ENCODE measurements at places on chromosomes 6 and 20.
A peak's percentile ranks its signal among the peaks of the same experiment; 100 is the strongest.

GRCh38 chr20:43306837-43307236 lies 117.1 kb upstream of the PTPRT start:
- no peak for DNase-seq

DNA sequence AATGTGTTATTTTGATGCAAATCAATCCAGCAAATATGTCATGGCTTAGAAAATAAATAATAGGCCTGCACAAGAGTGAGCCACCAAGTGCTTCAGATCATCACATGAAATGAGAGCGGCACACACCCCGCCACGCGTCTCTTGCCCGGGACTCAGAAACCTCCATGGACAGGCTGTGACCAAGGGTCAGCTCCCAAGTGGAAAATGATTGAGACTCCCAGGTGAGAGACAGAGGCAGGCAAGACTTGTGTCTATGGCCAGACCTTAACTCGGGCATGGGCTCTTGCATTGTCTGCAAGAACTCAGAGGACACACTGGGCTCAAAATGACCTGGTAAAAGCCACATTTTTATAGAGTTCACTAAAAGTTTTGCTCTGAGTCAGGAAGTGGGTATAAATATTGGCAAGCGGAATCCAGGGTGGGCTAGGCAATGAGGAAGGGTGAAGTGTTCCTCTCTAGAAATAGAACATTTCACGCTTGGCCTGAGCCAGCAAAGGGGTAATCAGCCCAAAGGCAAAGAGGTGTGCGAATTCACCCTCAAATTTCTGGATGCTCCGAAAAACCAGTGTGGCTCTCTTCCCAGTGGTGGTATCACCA lies 30.7 kb upstream of the RIN2 start:
- DNase-seq = peak; percentile 52

GRCh38 chr6:77561768-77562314 lies 91.0 kb upstream of the MEI4 start:
- no peak for DNase-seq

GRCh38 chr20:35597186-35597585 lies 18.4 kb upstream of the SPAG4 start:
- DNase-seq = no peak

- no peak for DNase-seq
These were observed 1.1 kb upstream of the DACT2 start for GRCh38 chr6:168320634-168321033.

DNA sequence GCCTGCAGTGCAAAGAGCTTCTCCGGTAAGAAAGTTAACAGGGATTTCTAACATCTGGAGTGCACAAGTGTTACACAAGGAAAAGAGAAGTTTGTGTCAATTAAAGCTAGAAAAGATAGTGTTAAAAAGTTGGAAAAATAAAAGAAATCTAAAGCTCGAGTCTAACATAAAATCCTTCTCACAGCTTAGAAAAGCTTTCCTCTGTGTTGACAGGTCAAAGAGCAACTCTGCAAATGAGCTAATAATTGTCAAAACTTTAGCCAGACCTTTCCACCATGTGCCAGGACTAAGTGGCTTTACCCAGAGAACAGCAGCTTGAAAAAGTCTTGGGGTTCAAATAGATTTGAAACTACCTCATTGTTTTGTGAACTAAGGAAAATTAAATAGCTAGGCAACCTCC lies 14.8 kb downstream of the PTPRK start:
- no peak for DNase-seq

GRCh38 chr20:19770375-19770774 lies 12.3 kb downstream of the RIN2 start:
- no peak for DNase-seq

DNA sequence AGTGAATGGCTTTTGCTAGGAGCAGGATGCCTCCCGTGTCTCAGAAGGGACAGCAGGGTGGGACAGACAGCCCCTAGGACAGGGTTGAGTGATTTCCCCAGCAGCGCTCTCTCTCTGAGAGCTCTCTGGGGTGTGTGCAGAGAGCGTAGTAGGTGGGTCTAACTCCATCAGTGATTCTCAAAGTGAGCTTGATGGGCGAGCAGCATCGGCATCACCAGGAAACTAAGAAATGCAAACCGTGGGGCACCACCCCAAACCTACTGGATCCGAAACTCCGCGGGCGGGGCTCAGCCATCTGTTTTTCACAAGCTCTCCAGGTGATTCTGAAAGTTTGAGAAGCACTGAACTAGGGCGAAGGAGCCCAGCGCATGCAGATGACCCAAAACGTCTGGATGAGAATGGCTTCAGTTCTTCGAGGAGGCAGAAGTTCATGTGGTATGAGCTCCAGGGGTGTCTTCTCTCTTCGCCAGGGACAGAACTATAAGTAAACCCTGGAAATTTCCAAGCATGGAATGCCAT lies 119.6 kb upstream of the RNF24 start:
- no peak for DNase-seq

DNA sequence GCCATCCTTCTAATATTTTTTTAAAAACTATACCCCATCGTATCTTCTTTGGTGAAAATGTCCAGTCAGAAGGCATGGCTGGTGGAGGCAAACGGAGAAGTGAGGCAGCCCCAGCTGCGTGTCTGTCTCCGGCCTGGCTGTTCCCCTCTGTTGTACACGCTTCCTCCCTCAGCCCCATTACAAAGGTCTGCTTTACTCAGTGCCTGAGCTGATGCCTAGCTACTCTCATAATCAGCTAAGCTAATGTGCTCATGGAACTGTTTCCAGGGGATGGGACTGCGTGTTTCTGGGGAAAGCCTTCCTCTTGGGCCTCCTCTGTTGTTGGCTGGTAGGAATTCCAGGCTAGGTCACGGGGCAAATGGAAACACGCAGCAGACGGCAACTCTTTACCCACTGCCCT lies 67.3 kb downstream of the PPP1R3G start:
- DNase-seq = no peak

- DNase-seq = no peak
These were observed 247.0 kb downstream of the PHACTR1 start for GRCh38 chr6:12963567-12963966.

DNA sequence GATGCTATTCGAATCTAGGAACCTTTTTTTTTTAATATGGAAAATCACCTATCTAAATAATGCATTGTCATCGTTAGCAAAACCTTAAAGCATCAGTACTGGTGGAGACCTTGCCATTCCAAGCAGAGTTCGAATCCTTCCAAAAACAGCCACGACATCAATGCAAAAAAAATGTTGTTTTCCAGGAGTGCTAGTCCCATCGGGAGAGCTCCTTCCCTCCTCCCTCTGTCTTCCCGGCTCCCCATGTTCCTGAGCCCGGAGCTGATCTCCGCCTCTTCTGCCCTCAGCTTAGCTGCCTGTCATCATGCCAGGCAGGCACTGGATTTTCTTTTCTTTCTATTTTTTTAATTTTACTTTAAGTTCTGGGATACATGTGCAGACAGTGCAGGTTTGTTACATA lies 153.6 kb upstream of the QKI start:
- no peak for DNase-seq

- no peak for DNase-seq
These were observed 553.0 kb downstream of the CD109 start for GRCh38 chr6:74248966-74249365.

DNA sequence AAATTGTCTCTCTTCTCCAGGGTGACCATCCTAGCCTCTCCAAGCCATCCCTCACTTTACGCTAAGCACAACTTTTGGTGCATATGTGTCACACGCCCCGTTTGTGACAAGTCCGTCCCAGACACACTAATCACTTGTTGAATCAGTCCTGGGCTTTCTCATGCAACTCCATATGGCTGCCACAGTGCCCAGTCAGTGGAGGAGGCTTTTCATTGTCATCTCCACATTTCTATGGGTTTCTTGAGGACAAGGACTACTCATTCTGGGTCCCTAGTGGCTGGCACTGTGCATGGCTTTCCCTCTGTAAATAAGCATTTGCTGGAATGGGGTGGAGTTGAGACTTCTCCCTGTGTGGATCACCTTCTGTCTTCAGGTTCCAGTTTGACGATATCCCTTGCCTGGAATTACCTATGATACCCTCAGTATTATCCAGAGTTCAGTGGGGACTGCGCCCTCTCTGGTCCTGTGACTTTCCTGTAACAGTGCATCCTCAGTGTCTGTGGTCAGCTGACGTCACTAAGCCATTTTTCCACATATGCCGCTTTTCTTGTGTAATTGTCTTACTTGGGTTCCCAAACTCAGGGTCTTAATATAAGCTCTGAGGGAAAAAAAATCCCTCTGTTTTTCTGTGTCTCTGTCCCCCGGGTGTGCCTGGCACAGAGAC lies 59.8 kb upstream of the MYL9 start:
- DNase-seq = no peak

DNA sequence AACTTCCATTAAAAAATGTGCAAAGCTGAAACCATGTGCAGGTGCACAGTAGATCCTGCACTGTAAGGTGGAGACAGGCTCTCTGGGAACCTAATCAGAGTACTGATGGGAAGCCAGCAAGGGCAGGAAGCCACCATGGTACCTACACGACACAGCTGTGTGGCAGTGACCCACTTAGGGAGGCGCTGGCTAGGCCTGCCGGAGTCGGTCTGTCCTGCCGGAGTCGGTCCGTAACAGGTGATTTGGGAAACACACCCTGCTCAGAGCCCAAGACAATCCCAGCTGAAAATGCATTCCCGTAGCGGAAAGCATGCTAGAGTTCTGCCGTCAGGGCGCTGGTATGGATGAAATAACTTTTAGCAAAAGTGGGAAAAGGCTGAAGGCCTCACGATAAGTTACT lies 17.2 kb downstream of the TXNDC5 start:
- no peak for DNase-seq

- DNase-seq = no peak
These were observed 41.2 kb downstream of the RPP21 start for GRCh38 chr6:30386166-30386565.

DNA sequence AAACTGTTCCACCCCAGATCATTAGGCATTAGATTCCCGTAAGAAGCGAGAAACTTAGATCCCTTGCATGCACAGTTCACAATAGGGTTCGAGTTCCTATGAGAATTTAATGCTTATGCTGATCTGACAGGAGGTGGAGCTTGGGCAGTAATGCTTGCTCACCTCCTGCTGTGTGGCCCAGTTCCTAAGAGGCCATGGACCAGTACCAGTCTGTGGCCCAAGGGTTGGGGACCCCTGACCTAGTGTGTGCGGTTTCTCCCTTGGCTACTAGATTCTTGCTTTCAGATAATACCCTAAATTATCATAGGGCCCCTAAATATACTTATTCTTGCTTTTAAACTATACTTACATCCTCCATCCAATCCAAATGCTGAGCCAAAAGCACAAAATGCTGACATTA lies 1.9 kb upstream of the GPSM3 start:
- DNase-seq = no peak

DNA sequence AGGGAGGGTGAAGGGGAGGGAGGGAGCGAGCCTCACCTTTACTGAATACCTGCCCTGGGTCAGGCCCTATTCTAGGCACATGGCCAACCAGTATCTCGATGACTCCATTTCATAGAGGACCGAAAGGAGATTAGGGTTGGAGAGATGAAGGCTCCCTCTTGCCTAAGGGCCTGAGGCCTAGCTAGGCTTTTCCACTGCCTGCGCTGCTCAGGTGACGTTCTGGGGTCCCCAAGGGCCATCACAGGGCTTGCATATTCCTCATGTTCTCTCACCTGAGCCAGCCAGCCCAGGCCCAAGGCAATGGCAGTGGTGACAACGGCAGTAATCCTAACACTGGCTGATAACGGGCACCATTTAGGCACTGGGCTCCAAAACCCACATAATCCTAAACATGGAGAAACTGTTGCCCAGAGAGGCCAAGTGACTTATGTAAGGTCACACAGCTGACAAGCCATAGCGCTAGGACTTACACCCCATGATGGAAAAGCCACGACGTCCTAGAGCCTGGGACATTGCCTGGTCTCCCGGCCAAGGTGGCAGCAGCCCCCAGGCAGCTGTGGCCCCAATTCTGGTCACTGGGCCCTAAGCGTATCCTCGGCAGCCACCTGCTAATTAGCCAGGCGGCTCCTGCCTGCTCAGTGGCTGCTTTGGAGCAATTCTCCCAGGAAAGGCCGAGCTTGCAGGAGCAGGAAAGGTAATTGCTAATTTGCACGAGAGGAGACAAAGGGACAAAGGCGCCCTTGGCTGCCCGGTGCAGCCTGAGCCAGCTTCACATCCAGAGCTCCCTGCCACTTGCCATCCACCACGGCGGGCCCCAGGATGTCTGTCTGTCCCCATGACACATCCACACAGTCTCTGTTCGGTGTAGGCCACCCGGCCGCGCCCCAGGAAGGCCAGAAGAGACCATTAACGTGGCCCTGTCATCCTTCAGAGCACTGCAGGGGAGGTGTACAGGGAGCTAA lies 21.5 kb downstream of the NOL4L start:
- no peak for DNase-seq

DNA sequence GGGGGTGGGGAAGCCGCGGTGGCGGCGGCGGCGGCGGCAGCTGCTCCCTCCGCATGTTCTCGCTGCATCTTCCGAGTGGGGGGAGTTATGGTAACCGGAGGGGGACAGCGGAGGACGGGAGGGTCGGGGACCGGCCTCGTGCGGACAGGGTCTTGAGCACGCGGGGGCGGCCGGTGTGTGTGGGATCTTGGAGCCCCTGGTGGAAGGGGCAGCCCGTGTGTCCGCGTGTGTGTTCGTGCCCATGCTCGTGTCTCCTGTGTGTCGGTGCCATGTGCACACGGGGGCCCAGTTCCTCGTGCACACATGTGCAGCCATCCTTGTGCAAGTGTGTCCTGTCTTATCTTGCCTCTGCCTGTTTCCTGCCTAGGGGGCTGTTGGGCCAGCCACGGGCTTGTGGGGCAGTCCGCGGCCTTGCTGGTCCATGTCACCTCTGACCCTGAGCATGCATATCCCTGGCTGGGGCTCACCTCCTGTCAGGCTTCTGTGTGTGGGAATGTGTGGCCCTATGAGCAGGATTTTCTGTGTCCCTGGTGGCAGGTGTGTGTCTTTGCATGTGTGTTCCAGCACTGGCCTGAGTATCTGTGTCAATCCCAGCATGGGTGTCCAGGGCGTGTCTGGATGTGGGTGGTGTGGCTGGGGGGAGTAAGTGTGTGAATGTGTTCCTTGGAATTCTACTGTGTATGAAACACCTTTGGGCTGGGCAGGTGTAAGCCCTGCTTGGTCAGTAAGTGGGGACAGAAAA lies 8.5 kb downstream of the SYNGAP1 start:
- DNase-seq = no peak

DNA sequence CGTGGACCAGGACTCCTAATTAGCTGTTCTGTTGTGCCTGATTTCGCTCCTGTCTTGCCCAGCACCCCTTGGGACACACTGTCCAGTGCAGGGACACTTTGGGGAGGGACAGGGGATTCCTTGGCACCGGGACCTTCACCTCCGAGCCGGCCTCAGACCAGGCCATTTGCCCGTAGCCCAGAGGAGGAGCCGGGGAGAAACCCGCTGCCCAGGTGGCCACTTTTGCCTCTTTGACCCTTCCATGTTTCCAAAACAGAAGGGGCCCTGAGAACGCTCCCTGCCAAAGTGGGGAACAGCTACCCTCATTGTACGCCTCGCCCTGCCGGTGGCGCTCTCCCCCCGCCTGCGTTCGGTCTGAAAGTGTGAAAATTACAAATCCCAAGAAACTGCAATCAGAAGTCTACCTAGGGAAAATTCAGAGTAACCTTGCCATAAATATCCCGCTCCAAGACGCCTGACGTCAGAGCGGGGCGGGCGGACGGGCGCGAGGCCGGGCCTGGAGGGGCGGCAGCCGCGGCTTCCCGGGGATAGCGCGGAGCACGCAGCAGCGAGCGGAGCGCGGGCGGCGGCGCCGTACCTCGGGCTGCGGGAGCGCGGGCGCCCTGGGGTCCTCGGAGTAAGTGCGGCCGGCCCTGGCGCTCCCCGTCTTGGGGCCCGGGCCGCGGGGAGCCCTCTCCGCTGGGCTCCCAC lies at the start of gene DAAM2:
Gene DAAM2, plus strand, starts transcription at position 527 of the 690 bp plus-strand sequence. CDS start 63,927 bp downstream, outside the sequence.
- peak; percentile 84 for DNase-seq

Data from vagina (tissue), 2 donors.